ENCODE measurements at places on chromosomes 4 and X.
A peak's percentile ranks its signal among the peaks of the same experiment; 100 is the strongest.

GRCh38 chrX:64976673-64977040 lies 407 bp upstream of the ZC4H2 start:
- no peak for DNase-seq

DNA sequence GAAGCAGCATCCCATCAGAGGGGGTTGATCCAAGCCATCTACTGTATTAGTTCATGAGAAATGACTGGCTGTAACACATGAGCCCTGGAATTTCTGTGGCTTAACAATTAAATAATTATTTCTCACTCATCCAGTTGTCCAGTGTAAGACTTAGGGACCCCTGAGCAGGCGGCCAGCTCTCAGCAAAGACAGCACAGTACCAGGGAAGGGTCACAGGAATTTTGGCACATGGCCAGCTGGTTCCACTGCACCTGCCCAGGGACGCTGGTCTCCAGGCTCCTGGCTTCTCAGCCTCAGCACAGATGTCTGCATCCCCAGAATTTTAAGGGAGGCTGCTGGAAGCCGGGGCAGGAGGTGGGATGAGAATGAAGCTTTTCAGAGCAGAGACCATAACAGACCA lies 93.7 kb upstream of the DHRSX start:
- no peak for DNase-seq

- DNase-seq: no peak
Observed at GRCh38 chr4:88212253-88212561, 53.8 kb upstream of the ABCG2 start.

- DNase-seq: no peak
Observed at GRCh38 chr4:123976819-123977218, 580.2 kb downstream of the SPRY1 start.

DNA sequence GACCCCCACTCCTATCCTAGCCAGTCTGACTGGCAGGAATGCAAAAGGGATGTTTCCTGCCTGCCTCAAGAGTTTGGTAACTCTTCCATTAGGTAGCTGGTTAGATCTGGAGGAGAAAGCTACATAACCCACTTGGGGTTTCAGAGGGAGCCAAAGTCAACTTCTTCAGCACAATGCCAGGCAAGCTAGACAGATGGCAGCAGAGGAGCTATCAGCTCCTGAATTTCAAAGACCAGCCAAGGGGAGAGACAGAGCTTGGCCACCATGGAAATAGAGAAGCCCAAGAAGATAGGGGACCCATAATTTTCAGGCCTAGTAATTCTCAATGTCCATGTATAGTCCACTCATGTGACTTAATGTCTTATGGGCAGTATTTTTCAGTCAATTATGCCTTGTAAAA lies 56.4 kb downstream of the PGRMC1 start:
- DNase-seq: no peak

DNA sequence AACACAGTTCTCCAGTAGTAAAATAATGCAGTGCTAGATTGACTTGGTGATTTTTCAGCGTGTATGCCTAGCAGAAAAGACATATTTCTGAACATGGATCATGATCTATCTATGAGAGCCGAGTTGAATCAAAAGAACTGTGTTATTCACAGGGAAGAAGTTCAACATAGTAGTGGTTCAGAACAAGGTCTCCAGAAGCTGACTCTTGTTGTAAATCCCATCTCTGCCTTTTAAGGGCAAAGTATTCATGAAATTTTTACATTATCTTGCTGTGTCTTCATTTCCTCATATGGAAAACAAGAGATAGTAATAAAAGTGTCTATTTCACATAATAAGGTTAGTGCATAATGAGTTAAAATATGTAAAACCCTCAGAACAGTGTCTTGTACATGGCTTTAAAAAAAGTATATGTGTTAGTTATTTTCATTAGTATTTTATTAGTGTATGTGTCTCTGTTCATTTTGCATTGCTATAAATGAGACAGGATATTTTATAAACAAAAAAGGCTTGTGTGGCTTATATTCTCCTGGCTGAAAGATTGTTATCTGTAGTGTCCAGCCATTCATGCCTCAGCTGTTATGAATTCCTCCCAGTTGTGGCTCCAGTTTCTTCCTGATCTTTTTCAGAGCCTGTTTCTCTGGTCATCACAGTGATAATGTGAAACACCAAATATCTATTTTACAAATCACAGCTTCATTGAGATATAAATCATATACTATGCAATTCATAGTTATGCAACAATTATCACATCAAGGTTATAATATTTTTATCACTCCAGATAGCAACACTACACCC lies 1351.2 kb downstream of the STIM2 start:
- no peak for DNase-seq

- no peak for DNase-seq
Observed at GRCh38 chrX:153931151-153931550, 3.7 kb downstream of the NAA10 start.

- DNase-seq: no peak
Observed at GRCh38 chrX:134374294-134374693, 85.7 kb upstream of the HPRT1 start.

GRCh38 chrX:101206471-101206870 lies 13.1 kb upstream of the DRP2 start:
- DNase-seq: no peak

DNA sequence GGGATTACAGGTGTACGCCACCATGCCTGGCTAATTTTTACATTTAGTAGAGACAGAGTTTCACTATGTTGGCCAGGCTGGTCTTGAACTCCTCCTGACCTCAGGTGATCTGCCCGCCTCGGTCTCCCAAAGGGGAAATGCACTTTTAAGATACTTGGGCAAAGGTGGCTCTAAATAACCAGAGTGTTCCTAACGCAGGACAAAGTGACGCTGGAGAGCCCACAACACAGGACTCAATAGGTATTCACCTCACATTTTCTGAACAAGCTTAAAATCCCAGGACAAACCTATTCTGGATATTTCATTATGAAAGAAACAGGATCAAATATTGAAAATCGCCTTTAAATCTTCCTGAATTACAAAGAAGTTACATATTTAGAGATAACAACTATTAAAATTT lies 69.0 kb downstream of the WDFY3 start:
- DNase-seq: no peak

DNA sequence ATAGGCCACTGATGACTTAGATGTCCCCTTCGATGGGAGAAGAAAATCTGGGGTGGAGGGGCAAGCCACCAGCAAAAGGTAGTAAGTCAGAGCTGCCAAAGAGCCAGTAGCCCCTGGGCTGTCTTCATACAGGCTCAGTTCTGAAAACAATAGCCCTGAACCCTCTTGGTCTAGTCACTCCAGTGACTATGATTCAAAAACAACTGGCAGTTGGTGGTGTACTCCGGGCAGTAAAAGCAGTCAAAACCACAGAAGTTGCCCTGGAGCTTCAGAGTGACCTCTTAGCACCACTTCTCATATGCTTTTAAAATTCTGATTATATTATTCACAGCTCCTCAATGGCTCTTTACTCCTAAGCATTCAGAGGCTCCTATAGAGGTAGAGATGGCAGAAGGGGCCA lies 164.3 kb upstream of the MAMLD1 start:
- DNase-seq: no peak

DNA sequence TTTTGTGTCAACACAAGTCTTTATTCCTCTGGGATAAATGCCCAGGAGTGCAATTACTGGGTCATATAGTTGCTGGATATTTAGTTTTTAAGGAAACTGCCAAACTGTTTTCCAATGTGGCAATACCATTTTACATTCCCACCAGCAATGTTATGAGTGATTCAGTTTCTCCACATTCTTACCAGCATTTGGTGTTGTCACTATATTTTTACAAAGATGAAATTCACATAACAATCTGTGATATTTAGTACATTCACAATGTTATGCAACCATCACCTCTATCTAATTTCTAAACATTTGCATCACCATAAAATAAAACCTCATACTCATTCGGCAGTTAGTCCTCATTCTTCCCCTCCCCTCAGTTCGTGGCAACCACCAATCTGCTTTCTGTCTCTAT lies 75.0 kb downstream of the MAMLD1 start:
- no peak for DNase-seq

- DNase-seq: no peak
Observed at GRCh38 chr4:94814237-94814636, 56.5 kb downstream of the BMPR1B start.

GRCh38 chr4:141132072-141132708 lies 1.1 kb downstream of the RNF150 start:
- peak; percentile 8 for DNase-seq

DNA sequence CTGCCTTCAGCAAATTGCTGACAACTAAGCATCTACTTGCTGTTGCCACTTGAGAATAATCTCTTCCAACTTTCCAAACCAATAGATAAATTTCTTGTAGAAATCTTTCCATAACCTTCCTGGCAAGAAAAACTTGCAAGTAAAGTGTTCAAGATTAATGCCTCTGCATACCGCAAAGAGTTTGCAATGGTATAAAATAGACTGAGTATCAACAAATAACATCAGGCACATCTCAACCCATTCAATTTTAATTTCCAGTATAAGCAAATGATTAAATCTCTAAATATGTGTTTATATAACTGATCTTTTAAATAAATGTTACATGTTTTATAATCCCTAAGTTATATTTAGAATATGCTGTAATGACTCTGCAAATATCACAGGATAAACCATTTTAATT lies 275.2 kb upstream of the AGA start:
- DNase-seq: no peak

DNA sequence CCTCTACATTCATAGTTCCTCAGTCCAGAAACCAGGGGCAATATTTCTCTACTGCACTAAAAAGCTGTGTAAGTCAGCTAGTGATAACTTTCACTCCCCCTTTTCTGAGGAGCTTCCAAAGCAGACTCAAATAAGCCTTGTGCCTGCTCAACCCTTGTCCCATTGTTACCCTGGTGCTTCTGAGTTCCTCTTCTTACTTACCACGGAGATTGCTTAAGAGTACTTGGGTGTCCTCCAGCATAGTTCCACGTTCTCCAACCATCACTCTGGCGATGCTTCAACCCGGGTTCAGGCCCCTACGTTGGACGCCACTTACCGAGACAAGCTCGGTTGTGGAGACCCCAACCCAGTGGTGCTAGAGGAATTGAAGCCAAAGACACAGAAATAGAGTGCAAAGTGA lies 71.6 kb downstream of the ADAM29 start:
- no peak for DNase-seq

GRCh38 chrX:28586286-28586685 lies 960 bp upstream of the IL1RAPL1 start:
- no peak for DNase-seq

DNA sequence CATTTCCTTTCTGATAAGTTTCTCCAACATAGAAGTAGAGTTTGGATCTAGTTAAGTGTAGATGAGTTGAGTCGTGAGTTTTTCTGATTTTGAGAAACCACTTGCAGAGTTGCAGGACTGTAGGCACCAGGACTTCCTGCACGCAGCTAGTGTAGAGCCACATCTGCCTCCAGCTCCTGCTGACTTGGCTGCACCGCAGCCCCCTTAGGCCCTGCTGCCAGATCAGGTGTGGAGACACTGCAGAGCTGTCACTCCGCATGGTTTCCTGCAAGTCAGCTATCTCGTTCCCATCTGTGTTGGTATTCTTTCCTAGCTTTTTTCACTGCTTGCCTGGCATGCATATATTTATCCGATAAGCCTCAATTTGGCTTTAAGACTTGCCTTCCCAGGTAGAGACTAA lies 48.9 kb downstream of the PCDH7 start:
- no peak for DNase-seq

DNA sequence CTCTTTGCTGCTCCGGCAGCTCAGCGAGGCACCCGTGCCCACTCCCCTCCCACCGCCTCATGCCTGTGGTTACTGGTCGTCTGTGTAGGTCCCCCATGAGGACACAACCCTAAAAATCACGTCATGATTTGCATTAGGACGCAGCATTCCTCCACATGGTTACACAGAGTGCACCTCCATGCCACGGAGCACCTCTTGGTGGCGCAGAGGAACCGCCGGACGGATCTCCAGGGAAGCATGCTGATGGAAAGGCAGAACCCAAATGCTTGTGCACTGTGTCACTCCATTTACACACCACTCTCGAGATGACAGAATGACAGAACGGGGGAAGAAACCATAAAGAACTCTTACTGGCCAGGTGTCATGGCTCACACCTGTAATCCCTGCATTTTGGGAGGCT lies 22.4 kb downstream of the FAM53A start:
- no peak for DNase-seq

GRCh38 chrX:72536542-72536941 lies 36.1 kb downstream of the HDAC8 start:
- no peak for DNase-seq

DNA sequence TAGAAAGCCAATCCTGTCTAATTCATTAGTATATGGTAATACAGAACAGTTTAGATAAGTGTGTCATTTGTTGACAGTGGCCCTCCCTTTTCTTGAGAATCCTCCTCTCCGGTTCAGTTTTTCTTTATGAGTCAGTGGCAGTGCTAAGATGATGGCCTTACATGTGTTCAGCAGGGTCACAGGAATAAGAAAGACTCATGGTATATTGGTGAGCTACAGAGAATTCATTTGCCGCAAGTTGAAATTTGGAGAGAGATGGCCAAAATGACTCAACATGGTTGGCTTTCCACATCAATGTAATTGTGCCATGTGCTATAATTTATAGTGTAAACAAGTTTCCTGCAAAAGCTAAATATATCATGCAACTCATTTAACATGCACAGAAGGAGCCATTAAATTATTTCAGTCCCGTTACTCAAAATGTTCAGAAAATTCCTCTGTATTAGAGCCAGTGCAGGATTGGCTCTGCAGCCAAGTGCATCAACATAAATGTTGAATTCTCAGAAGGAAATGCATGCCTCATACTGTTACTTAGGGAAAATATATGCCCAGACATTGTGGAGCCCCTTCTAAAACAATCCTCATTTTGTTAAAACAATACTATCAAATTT lies 374.3 kb downstream of the AFF2 start:
- no peak for DNase-seq

DNA sequence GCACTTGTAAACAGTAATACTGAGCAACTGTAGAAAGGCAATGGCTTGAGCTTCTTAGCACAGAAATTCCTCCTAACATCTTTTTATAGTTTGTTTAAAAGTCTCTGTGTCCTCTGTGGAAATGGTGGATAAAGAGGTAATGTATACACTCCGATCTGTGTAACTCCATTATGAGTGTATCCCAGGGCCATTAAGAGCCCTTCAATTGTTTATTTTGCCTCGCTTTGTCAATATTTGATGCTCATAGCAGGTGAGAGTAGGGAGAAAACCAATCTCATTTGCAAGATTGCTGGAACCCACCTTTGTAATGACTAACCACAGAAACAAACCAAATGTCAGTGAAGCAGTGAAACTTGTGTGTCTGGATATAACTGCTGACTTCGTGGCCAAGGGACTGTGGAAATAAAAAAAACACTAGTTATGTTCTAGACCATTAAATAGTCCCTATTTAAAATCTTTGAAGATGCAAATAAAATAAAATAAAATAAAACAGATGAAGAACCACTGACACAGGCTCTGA lies 598.2 kb upstream of the BOD1L1 start:
- DNase-seq: peak; percentile 93

GRCh38 chr4:169682372-169683047 lies 62.1 kb downstream of the CLCN3 start:
- DNase-seq: no peak

DNA sequence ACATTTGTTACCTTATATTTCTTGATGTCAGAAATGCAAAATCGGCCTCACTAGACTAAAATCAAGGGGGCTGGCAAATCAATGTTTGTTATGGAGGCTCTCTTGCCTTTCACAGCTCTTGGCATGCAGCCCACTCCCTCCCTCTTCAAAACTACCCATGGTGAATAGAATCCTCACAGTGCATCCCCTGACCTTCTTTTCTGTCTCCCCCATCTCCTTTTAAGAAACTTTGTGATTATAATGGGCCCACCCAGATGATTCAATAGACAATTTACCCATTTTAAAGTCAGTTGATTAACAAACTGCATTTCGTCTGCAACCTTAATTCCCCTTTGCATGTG lies 184.0 kb downstream of the PCDH7 start:
- DNase-seq: no peak
